ENCODE measurements at places on chromosomes 12 and 14.

DNA sequence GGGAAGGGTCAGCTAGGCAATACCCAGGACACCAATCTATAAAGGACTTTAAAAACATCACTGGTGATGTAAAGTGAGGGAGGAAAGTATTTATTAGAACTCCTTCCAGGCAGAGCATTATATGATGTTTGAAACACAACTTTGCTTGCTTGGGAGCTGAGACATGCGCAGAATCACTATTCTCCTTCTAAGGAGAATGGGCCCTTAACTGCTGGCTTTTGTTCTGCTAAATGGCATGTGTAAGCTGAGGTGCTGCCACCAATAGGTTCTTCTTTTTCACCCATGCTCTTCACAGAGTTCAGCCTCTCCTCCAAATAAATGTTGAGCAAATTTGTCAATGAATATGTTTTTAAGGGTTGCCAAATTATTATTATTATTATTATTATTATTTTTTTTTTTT, 3.9 kb downstream of the STAC3 start:
- DNase-seq = no peak

GRCh38 chr12:98954506-98954905, 309.4 kb downstream of the APAF1 start:
- no peak for DNase-seq

DNA sequence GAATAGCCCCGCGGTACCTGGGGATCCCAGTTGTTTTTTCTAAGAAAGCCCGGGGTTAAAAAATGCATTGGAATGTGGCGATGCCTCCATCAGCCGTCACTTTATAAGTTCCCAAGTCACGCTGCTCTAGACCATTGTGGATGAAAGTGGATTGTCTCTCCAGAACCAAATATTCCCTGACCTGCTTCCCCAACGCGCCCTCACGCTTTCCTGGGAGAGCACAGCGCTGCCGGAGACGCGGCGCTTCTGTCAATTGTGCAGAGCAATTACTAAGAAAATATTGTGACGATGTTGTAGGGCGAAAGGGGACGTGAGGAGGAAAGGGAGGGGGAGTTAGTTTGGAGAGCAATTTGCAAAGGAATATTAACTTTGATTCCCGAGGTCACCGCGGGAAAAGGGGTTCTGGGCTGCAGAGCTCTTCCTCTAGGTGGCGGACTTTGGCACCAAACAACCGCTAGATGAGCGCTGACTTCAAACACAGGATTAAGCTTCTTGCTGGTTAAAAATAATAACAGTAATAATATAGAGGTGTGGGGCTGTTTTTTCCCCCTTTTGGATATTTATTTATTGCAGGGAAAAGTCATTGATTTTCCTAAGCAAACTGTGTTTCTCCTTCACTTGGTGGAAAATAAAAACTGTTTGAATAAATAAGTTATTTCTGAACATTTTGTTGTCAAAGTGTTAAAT, 9.6 kb upstream of the FOXG1 start:
- peak; percentile 80 for DNase-seq

GRCh38 chr14:74015176-74015575, 3.9 kb downstream of the ENTPD5 start:
- no peak for DNase-seq

- no peak for DNase-seq
Measured at GRCh38 chr14:88043529-88044443, 38.9 kb downstream of the GPR65 start.

DNA sequence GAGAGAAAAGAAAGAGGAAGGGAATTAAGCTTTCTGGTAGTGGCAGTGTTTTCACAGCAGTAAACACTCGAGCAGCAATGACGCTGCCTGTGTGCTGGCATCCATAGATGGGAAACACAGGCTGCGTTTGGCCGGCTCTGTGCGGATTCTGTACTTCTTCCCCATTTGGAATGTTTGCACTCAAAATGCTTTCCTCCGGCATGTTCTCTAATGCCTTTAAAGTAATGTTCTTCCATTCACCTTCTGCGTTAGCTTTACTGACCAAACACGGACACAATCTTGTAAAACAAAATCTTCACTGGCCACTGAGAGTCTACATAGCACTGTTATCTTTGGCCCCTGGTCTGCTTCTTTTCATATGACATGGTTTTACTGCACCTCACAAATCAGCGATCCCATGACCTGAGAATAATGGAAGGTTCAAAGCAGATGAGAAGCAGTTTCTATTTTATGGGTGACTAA, 31.4 kb downstream of the DCP1B start:
- no peak for DNase-seq

- DNase-seq = peak; percentile 30
Measured at GRCh38 chr12:108700833-108701541, 30.3 kb downstream of the CORO1C start.

DNA sequence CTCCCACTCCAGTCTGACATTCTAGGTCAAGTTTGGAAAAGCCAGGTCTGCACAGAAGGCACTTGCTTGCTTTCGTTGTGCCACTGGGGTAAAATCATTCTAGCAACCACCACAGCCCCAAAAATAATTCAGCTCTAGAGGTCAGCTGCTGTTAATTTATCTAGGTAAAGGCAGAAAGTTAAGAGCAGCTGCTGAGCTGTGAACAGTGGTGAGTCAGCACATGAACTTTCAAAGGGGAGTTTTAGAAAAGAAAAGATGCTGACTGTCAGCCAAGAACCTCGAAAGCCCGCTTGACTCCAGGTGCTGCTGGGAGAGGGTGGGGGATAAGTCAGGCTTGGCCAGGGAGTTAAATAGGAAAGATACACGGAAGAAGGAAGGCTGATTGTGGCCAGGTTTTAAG, 12.7 kb downstream of the CCDC197 start:
- no peak for DNase-seq

DNA sequence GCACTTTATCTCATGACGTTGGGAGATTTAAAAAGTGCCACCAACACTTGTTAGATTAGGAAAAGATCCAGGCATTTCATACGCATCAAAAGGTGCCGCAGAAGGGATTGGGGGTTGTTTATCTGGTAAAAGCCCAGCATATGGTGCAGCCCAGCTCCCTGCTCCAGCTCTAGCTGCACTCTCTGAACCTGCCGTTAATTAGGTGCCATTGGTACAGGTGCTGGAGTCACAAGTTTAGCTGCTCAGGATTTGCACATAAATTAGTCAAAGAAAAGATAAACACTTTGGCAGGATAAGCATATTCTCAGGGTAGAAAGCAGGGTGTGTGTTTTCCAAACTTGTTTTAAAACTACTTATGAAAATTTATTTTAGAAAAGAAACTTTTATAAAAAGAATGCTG, 932.6 kb upstream of the TMEM132C start:
- DNase-seq = no peak

DNA sequence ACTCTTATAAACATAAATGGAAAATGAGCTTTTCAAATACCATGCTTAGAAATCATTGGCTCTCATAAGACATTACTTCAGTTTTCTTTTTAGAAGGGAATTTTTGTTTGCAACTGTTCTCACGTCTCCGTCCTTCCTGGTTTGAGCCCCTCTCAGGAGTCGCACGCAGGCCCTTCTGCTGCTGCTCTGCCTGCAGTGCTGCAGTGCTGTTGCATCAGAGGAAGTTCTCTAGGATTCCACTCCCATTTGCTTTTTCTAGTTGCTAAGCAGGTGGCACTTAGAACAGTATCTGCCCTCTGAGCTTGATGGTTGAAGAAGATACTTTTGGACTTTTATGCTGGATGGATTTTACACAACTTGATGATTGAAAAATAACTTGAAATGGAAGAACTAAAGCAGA, 70.8 kb downstream of the SCN8A start:
- no peak for DNase-seq

DNA sequence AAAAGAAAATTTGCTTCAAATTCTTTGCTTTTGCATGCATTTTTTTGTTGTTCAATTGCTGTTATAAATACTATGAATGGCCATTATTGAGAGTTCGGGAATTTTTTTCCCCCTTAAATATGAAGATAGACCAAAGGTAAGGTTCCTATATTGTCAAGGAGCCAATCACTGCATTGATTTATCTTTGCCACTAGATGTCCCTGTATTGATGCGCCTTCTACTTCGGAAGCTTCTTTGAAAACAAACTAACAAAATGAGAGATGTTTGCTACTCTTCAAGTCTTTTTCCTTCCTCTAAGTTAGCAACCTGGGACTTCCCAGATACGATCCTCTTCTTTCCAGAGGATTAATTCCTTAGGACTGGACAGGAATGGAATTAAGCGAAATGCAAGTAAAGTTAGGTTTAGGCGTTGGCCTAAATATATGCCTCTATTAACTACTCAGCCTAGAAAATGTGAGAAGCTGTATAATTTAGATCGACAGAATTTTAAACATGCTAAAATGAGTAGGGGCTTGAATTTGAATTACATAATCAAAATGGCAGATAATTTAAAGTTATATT, 318.1 kb downstream of the AEBP2 start:
- DNase-seq = peak; percentile 53

- no peak for DNase-seq
Measured at GRCh38 chr12:110426406-110426805, 22.9 kb upstream of the ANAPC7 start.

- peak; percentile 72 for DNase-seq
Measured at GRCh38 chr14:69687606-69688298, 76.4 kb downstream of the SUSD6 start.

GRCh38 chr14:71776471-71777360, 155.5 kb upstream of the RGS6 start:
- DNase-seq = peak; percentile 70

GRCh38 chr12:38053113-38053512, 263.5 kb upstream of the ALG10B start:
- no peak for DNase-seq

GRCh38 chr14:22872033-22872832, 693 bp downstream of the LRP10 start:
- peak; percentile 88 for DNase-seq

- no peak for DNase-seq
Measured at GRCh38 chr14:29097476-29097875, 330.9 kb downstream of the FOXG1 start.

GRCh38 chr14:96737881-96738280, 59.3 kb upstream of the VRK1 start:
- DNase-seq = no peak

GRCh38 chr12:69389831-69390230, 30.3 kb downstream of the YEATS4 start:
- DNase-seq = no peak

- DNase-seq = no peak
Measured at GRCh38 chr12:117441751-117442150, 80.3 kb upstream of the NOS1 start.

GRCh38 chr14:62126879-62127478, 364.8 kb downstream of the SNAPC1 start:
- DNase-seq = peak; percentile 61

- DNase-seq = peak; percentile 86
Measured at GRCh38 chr12:121812320-121812871, 8.6 kb downstream of the SETD1B start.

- no peak for DNase-seq
Measured at GRCh38 chr14:95137164-95137803, 20.0 kb downstream of the DICER1 start.

- DNase-seq = no peak
Measured at GRCh38 chr14:79721399-79722084, 489.8 kb downstream of the DIO2 start.

GRCh38 chr12:51323966-51324895, at the start of gene BIN2:
BIN2 (minus strand) TSS chr12:51324174; CDS start chr12:51324102, 72 bp downstream.
- no peak for DNase-seq

GRCh38 chr14:89634037-89634436, 217.0 kb upstream of the FOXN3 start:
- no peak for DNase-seq

- no peak for DNase-seq
Measured at GRCh38 chr14:55512421-55512820, 67.6 kb upstream of the KTN1 start.

DNA sequence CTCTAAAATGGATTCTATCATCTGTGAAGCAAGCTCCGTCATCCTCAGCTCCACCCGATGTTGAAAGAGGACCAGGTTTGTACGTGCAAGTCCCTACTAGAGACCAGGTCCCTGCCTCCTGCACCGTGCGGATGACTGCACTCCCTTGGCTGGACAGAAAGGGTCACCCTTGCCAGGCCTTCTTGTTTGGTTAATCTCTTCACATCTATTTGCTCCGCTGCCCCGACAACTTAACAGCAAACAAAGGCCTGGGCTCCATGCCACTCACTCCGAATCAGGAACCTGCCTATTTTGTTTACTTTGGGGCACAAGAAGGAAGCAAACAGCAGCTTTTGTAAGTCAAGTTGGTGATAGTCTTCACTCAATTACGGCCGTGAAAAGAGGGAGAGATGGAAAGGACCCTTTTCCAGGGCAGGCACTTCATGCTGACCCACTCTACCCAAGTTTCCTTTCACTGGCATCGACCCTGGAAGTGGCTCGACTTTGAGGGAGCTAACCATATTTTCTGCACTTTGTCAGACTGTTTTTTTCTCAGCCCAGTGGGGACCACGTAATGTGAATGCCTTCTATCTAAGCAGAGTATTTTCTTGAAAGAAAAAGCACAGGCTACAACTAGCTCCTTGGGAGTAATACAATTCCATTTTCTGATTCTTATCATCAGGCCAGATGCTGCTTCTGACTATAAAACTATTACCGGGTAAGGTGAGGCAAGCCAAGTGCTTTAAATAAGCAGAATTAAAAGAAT, 202.6 kb downstream of the FOXN3 start:
- DNase-seq = no peak

- DNase-seq = no peak
Measured at GRCh38 chr12:6970096-6970527, 352 bp downstream of the PHB2 start.

DNA sequence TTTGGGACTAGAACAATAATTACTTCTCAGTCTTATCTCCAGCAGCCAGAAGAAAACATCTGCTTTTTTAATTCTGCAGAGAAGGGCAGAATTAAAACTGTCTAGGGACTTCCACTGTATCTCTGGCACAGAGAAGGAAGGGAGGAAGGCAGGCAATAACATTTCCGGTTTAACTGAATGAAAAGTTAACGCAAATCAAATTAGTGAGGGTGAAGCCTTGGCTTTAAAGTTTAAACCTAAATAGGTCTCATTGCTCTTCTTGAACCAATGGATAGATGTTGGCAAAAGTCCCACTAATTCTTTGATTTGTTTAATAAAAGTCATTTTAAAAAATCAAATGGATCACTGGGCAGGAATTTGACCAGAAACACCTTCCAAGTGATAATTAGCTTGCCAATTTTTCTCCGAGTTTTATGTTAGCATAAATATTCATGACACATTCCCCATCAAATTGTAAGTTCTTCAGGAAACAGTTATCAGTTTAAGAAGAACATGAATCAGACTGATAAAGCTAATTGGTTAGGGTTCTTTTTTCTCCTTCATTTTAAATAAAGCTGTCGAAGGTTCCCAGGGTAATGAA, 181.9 kb downstream of the SLC15A5 start:
- no peak for DNase-seq

DNA sequence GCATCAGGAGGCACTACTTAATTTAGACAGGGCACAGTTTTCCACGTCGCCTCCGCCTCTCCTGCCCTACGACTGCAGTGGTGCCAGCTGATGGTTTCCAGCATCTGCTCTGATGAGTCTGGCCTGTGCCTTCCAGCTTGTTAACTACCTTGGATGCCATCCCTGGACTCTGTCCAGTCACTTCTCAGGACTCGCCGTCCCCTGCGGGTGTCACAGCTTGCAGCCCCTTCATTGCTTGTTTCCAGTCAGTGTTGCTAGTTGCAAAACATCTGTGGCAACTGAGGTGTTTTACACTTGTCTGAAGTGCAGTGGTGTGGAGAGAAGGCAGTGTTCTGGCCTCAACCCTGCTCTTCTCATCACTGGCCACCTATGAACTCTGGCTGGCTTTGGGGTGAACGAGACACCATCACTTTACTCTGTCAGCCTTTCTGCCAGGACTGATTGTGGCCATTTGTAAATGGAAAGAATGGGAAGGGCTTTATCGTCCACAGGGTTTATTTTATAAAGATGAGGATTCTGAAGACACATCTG, 8.3 kb downstream of the ADGRD1 start:
- DNase-seq = no peak
